ENCODE measurements at places on chromosomes 3 and 15.

- DNase-seq: no peak
Observed at GRCh38 chr3:149018247-149018646, 26.9 kb downstream of the GYG1 start.

- no peak for DNase-seq
Observed at GRCh38 chr15:80982205-80982604, 7.4 kb downstream of the MESD start.

DNA sequence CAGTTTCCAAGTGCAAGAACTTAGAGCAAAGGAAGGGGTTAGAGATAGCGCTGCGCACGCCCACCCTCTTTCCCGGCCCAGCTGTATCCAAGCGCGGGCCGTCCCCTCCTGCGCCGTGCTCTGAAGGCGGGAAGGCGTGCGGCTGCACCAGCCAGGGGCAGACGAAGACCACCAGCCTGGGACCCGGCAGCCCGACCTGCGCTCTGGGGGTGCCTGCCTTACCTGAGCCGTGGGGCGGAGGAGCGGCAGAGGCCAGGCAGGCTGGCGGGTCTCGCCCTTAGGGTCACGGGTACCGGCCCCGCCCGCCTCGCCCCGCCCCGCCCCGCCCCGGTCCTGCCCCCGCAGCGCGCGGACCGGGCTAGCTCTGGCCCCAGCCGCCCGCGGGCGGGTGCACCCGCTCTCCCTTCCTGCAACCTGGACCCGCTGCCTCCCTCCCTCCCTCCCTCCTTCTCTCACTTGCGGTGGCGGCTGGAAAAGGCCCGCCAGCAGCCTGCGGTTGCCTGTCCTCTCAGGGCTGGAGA lies at the start of gene WDR72:
WDR72 (minus strand) TSS at position 253 of the 521 bp plus-strand sequence. CDS start 26,514 bp downstream, outside the sequence.
- no peak for DNase-seq

GRCh38 chr3:187072511-187072910 lies 66.8 kb downstream of the RPL39L start:
- no peak for DNase-seq

DNA sequence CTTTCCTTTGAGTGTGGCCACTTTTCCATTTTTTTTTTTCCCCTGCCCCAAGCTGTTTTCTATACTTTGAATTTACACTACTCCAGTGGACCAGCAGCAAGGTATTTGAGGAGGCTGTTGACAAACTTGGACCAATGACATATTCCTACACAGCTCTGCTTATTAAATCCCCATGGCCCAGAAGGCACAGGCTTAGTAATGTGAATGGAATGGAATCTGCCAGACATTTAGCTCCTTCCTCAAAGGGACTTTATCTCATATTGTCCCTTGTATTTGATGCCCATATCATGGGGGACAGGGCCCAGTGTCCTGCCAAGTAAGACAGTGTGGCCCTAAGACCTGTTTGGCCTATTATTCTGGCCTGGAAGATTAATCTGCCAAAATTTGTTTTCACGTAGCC lies 107.5 kb downstream of the CHCHD6 start:
- DNase-seq: no peak

DNA sequence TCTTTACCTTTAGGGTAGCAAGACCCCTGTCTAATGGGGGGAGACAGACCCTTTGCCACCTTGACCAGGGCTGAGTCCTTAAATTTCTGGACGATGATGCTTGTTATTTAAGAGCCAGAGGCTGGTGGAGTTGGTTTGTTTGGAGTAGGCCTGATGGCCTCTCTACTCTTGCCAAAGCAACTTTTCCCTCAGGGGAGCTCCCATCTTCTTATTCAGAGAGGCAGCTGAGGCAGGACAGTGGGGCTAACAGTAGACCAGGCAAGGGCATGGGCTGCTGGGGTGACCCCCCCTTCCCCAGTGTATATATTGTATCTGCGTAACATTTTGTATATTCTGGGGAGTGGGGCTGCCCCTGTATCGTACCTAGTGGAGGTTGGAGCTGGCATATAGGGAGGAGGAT lies 10.3 kb downstream of the RPS17 start:
- DNase-seq: no peak

Data from stimulated activated CD4-positive, alpha-beta T cell treated with anti-CD3 and anti-CD28 coated beads, Interleukin-1b, Interleukin-23, amount 100 ng/mL, for 48 hours (primary cell).